A549 treated with Hydrocortisone at 1 μM for 4 hours (cell line): ENCODE measurements at places on chromosomes 12 and 14. TPM values are rescaled to one million over a fixed set of nuclear protein-coding genes. Genes with fewer than 3 reads are reported as not detected.

VASH1 gene
- 3.0 to 4.4 TPM (median 4.1 TPM) in 5 replicates for total RNA-seq

RPL10L gene
- total RNA-seq, result not detected in 5 replicates

C3AR1 gene
- total RNA-seq, result not detected in 5 replicates

ISM2 gene
- 0.39 to 0.58 TPM (median 0.49 TPM) in 5 replicates for total RNA-seq

SELPLG gene
- total RNA-seq, result 0.64 to 1.2 TPM (median 0.91 TPM) in 5 replicates

OTUB2 gene
- total RNA-seq, result 2.7 to 3.9 TPM (median 3.0 TPM) in 5 replicates

TAS2R30 gene
- 0.05 to 0.06 TPM in 2 of 5 replicates, not detected in the others for total RNA-seq

TMEM30B gene
- 0.18 to 0.39 TPM (median 0.25 TPM) in 5 replicates for total RNA-seq

SLC7A7 gene
- 20.6 to 31.9 TPM (median 22.2 TPM) in 5 replicates for total RNA-seq

RPS6KL1 gene
- total RNA-seq, result 0.21 to 0.67 TPM (median 0.45 TPM) in 5 replicates

RPL6 gene
- total RNA-seq, result 2,075 to 2,384 TPM (median 2,202 TPM) in 5 replicates

ENTPD5 gene
- total RNA-seq, result 5.7 to 7.3 TPM (median 6.7 TPM) in 5 replicates

E2F7 gene
- 5.6 to 8.6 TPM (median 7.7 TPM) in 5 replicates for total RNA-seq

MORN3 gene
- 0.08 to 0.39 TPM (median 0.26 TPM) in 5 replicates for total RNA-seq

FGF23 gene
- total RNA-seq, result not detected in 5 replicates

CELA1 gene
- total RNA-seq, result not detected in 5 replicates

NEDD1 gene
- 13.4 to 24.9 TPM (median 19.9 TPM) in 5 replicates for total RNA-seq

FOS gene
- 8.9 to 13.2 TPM (median 9.6 TPM) in 5 replicates for total RNA-seq

NRIP2 gene
- not detected in 5 replicates for total RNA-seq

TROAP gene
- total RNA-seq, result 74.4 to 87.6 TPM (median 83.8 TPM) in 5 replicates

KRT8 gene
- total RNA-seq, result 4,606 to 5,335 TPM (median 5,083 TPM) in 5 replicates

TMEM117 gene
- 1.2 to 2.2 TPM (median 1.7 TPM) in 5 replicates for total RNA-seq

BTBD6 gene
- 34.7 to 45.9 TPM (median 41.4 TPM) in 5 replicates for total RNA-seq

TAS2R31 gene
- 0.10 to 0.22 TPM in 2 of 5 replicates, not detected in the others for total RNA-seq
